ENCODE measurements at places on chromosomes 12 and 14.

DNA sequence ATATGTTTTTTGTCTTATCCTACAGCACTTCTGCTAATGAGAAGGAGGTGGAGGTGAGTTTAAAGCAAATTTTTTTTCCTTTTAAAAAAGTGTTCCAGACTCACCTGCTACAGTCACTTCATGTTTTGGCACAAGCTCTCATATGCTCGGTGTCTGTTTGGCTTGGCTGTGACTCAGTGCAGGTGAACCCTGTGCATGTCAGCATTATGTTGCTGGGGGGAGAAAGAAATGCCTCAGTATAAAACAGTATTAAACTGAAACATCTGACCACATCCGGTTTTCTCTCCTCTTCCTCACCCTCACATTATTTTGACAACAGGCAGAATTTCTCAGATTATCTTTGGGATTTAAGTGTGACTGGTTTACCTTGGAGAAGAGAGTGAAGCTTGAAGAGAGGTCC is 105.2 kb downstream of the DNAI7 start:
- no peak for DNase-seq

- no peak for DNase-seq
These were observed 34.0 kb upstream of the OVCH1 start for GRCh38 chr12:29531471-29531870.

- DNase-seq, result no peak
These were observed 128.2 kb downstream of the PTPN11 start for GRCh38 chr12:112546996-112547395.

DNA sequence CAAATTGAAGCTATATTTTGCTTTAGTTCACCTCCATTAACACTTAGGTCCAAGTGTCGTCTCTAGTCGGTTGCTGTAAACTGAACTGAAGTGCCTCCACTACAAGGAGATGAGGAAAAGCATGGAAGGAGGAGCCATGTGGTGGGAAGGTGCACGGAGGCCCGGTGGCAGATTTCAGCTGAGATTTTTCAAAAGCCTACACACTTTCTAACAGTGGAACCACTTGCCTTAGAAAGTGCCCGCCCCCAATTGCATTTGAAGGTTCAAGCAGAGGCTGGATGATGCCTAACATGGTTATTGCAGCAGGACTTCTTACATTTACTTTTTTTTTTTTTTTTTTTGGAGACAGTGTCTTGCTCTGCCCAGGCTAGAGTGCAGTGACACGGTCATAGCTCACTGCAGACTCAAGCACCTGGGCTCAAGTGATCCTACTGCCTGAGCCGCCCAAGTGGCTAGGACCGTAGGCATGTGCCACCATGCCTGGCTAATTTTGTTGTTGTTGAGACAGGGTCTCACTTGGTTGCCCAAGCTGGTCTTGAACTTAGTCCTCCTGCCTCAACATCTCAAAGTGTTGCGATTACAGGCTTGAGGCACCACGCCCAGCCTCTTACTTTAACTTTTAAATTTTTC is 27.6 kb downstream of the EML1 start:
- DNase-seq, result no peak

- no peak for DNase-seq
These were observed 32.8 kb downstream of the COX8C start for GRCh38 chr14:93379831-93380230.

GRCh38 chr12:108690191-108690518 is 41.2 kb downstream of the CORO1C start:
- no peak for DNase-seq

DNA sequence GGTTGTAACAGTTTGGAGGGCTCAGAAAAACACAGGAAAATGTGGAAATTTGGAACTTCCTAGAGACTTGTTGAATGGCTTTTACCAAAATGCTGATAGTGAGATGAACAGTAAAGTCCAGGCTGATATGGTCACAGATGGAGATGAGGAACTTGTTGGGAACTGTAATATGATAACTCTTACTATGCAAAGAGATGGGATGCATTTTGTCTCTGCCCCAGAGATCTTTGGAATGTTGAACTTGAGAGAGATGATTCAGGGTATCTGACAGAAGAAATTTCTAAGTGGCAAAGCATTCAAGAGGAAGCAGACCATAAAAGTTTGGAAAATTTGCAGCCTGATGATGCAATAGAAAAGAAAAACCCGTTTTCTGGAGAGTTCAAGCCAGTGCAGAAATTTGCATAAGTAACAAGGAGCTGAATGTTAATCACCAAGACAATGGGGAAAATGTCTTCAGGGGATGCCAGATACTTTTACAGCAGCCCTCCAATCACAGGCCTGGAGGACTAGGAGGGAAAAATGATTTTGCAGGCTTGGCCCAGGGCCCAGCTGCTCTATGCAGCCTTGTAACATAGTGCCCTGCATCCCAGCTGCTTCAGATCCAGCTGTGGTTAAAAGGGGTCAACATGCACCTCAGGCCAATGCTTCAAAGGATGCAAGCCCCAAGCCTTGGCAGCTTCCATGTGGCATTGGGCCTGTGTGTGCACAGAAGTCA is 572.7 kb upstream of the ATP2B1 start:
- DNase-seq, result no peak

GRCh38 chr12:107465625-107466024 is 220.0 kb upstream of the PWP1 start:
- no peak for DNase-seq

DNA sequence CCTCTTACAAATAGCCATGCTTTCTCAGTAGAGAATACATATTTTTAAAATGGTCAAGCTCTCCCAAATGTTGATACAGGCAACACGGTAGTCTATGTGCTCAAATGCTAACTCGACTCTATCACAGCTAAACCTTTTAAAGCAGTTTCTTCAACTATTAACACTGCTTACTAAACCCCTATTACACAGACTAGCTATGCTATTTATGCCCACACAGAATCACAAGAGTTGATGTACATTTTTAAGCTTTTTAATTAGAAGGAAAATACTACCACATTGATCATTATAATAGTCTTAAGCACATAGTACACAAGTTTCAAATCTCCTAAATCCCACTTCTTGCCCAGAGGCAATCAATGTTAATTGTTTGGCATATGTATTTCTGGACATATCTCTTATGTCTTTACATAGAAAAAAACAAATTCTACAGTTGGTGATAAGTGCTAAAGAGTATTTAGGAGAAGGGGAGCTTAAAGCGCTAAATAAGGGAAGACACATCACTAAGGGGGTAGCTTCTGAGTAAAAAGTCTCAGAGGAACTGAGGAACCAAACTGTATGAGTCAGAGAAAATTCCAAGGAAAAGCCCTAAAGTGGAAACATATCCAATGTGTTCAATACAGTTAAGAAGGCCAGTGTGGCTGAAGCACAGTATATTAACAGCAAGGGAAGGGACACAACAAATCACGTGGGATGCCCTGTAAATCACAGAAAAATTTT is 13.7 kb downstream of the HNRNPC start:
- DNase-seq, result no peak

GRCh38 chr12:51334764-51335163 is 10.8 kb upstream of the BIN2 start:
- no peak for DNase-seq

DNA sequence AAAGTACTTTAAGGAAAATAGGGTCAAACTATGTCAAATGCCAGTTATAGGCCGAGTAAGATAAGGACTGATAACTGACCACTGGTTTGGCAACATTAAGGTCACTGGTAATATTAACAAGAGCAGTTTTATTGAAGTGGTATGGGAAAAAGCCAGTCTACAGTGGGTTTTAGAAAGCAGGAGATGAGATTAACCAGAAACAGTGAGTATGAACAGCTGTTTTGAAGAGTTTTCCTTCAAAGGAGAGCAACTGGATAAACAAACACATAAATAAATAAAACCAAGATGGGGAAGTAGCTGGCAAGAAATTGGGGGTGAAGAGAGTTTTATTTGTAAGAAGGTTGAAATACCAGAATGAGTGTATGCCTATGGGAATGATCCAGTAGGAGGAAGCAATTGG is 30.3 kb downstream of the KITLG start:
- DNase-seq, result no peak

DNA sequence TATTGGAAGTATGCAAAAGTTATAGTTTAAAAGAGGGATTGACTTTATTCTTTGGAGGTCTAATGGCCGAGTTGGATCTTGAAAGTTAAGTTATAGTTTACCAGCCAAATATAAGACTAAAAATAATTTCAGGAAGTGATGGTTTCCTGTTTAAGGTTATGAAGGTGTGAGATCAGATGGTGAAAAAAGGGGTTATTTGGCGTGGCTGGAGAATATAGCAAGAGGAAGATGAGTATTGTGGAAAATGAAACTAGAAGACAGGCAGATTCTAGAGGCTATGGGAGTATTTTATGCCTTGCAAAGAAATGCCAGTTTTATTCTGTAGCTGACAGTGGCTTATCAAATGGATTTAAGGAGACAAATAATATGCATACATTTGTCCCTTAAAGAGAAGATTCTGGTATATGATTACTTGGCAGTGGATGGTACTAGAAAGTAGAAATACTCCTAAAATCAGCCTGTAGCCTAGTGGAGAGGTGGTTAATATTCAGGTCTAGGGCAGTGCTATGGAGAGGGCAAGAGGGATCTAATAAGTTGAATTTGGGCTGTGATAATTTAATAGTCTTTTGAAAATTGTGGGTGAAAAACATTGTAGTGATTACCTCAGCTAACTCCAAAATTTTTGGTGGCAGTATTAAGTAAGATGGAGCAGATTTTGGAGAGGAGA is 1091.8 kb upstream of the ATXN7L3B start:
- DNase-seq, result no peak

DNA sequence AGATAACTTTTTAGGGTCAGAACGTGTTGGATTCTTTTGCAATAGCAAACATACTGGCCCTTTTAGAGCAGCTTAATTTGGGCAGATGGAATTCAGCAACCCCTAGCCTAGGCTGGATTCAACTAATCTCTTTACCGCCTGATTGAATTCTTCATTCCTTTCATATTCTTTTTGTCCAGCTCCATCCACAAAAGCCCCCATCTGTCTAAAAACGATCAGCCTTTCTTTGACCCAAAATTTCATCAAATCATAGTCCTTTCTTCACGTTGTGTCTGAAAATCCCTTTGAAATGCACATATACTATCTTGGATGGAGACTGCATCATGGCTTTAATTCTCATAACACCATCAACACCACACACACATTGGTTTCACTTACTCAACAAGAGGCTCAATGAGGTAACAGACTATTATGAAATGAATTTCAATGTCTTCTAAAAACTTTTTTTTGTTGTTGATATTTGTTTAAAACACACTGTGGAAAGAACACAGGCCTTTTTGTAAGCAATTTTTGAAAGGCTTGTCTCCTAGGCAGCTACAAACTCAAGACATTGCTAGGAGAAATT is 128.0 kb upstream of the EEA1 start:
- DNase-seq, result no peak

GRCh38 chr12:56991319-56992246 is 14.8 kb downstream of the ZBTB39 start:
- no peak for DNase-seq

GRCh38 chr12:21265932-21266331 is 68.8 kb downstream of the SLCO1A2 start:
- no peak for DNase-seq

DNA sequence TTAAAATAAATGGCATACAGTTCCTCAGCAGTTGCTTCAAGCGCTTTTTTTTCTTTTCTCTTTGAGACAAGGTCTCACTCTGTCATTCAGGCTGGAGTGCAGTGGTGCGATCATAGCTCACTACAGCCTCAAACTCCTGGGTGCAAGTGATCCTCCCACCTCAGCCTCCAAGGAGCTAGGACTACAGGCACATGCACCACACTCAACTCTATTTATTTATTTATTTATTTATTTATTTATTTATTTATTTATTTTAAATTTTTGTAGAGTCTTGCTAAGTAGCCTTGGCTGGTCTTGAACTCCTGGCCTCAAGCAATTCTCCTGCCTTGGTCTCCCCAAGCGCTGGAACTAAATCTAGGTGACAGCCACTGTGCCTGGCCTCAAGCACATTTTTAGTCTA is 132.0 kb downstream of the MED13L start:
- no peak for DNase-seq
